ENCODE measurements at places on chromosomes 2 and 18.

DNA sequence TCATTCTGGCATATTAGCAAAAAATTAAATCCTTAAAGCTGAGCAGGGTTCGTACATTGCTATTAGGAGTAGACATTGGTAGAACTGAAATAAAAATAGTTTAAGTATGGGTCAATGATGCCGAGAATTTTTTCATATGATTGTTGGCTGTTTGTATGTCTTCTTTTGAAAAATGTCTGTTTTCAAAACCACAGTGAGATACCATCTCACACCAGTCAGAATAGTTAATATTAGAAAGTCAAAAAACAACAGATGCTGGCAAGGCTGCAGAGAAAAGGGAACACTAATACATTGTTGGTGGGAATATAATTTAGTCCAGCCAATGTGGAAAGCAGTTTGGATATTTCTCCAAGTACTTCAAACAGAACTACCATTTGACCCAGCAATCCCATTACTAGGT lies 410.8 kb upstream of the TRIB2 start:
- no peak for DNase-seq

- DNase-seq = no peak
Observed at GRCh38 chr2:236809716-236810115, 240.1 kb downstream of the ACKR3 start.

DNA sequence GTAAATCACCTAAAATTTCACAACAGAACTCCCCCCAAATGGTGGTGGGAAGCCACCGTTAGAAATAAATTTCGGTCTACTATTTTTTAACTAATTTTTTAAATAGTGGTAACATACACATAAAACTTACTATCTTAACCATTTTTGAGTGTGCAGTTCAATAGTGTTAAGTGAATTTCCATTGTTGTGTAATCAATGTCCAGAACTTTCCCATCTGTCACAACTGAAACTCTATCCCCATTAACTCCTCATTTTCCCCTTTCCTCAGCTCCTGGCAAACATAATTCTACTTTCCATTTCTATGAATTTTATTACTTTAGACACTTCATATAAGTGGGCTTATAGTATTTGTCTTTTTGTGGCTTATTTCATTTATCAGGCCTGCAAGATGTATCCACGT lies 34.1 kb upstream of the HNMT start:
- DNase-seq = no peak

- no peak for DNase-seq
Observed at GRCh38 chr18:68763083-68763482, 34.8 kb upstream of the CCDC102B start.

DNA sequence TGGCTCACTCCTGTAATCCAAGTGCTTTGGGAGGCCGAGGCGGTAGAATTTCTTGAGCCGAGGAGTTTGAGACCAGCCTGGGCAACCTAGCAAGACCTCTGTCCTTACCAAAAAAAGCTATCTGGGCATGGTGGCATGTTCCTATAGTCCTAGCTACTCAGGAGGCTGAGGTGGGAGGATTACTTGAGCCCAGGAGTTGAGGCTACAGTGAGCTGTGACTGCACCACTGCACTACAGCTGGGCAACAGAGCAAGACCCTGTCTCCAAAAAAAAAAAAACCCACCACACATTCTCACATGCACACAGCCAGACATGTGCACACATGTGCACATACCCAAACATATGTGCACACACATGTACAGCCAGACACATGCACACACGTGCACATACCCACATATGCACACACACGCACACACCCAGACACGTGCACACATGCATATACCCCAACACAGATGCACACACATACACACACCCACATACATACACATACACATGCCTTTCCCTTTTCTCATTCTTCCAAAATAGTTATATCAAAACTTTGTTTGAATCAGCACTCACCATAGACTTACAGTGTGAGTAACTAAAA lies 14.2 kb downstream of the GREB1 start:
- no peak for DNase-seq

DNA sequence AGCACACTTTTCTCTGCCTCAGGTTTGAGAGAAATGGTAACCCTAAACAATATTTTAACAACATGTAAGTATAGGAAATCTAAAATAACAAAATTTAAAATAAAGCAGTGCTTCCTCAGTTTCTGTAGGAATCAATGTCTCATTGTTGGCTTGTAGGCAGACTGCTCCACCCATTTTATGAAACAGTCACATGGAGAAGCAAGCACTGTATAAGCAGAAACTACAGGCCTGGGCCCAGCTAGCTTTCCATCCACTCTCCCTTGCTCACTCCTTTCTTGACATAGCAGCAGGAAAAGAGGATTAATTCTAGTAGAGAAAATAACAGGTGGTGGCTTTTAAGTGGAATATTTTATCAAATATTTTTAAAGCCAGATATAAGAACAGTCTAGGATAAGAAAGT lies 97.2 kb downstream of the PLEKHM3 start:
- DNase-seq = no peak

GRCh38 chr2:215831296-215831913 lies 181.9 kb downstream of the MREG start:
- peak; percentile 19 for DNase-seq

DNA sequence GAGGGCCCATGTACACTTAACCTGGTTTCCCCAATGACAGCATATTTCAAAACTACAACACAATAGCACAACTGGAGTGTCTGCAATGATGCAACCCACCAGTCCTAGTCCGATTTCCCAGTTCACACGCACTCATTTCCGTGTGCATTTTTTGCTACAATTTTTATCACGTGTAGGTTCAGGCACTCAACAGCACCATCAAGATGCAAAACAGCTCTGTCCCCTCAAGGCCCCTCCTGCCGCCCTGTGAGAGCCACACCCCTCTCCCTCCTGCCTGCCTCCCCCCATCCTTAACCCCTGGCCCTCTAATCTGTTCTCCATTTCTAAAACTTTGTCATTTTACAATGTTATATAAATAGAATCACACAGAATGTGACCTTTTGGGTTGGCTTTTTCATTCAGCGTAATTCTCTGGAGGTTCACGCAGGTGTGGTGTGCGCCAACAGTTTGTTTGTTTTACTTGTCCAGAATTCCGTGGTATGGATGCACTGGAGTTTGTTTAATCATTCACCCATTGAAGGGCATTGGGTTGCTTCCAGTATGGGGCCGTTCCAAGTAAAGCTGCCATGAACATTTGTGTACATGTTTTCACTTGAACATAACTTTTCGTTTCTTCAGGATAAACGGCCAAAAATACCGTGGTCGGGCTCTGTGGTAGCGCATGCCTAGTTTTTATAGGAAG lies 8.4 kb downstream of the KCNIP3 start:
- peak; percentile 18 for DNase-seq

DNA sequence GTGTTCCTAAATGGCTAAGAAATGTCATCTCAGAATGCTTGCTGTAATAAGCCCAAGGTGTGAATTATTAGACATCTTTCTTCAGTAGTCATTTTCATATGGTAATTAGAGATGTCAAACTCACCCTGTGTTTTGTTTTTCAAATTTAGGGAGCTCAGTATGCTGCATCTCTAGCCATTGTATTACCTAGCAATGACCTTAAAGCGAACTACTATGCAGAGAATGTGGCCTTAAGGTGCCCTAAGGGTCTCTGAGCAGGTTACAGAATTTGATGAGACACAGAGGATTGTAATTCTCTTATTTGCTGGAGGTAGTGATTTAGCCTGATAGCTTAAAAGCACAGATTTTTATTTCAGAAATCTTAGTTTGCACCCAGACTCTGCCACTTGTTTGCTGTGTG lies 1052.6 kb upstream of the DDX18 start:
- DNase-seq = no peak
